T-helper 1 cell treated with Interleukin-12 subunit alpha and Interleukin-12 subunit beta and Interleukin-4 antibody, amounts not matched to agents 30 ng/mL and 1 ng/mL, for 36 hours (primary cell): ENCODE measurements at places on chromosomes 12 and 14. TPM values are rescaled to one million over a fixed set of nuclear protein-coding genes. Genes with fewer than 3 reads are reported as not detected.

RFX4 gene
- not detected in 2 replicates for total RNA-seq

KLRF2 gene
- not detected in 2 replicates for total RNA-seq

ARG2 gene
- 1.8 and 2.3 TPM in 2 replicates for total RNA-seq

FGD6 gene
- total RNA-seq = 0.76 and 1.0 TPM in 2 replicates

NELL2 gene
- total RNA-seq = 47.1 and 47.9 TPM in 2 replicates

FOS gene
- 12.7 and 15.5 TPM in 2 replicates for total RNA-seq

SCNN1A gene
- 0.07 TPM in 1 of 2 replicates, not detected in the other for total RNA-seq

KCNC2 gene
- not detected in 2 replicates for total RNA-seq

KTN1 gene
- 105 and 106 TPM in 2 replicates for total RNA-seq

MYH7 gene
- total RNA-seq = 0.17 TPM in 2 replicates

CD163 gene
- not detected in 2 replicates for total RNA-seq

BIN2 gene
- 181 and 187 TPM in 2 replicates for total RNA-seq

CLEC9A gene
- not detected in 2 replicates for total RNA-seq

RNF212B gene
- not detected in 2 replicates for total RNA-seq

C12orf50 gene
- total RNA-seq = 0.12 TPM in 1 of 2 replicates, not detected in the other

CACNA2D4 gene
- total RNA-seq = 15.1 and 15.4 TPM in 2 replicates

FAM186B gene
- total RNA-seq = 0.29 and 0.54 TPM in 2 replicates

CLEC4E gene
- total RNA-seq = not detected in 2 replicates
